ENCODE measurements at places on chromosomes 6 and 20.

GRCh38 chr20:18224968-18225568, 63.3 kb upstream of the ZNF133 start:
- no peak overlapping the region for H3K4me3 ChIP-seq
- peak overlapping the region; percentile 43 for H3K27ac ChIP-seq
- no peaks in the 10 kb centered on the region for H3K27me3 ChIP-seq
- no peak for DNase-seq

GRCh38 chr20:63455568-63455859, 16.9 kb downstream of the KCNQ2 start:
- no peak overlapping the region for H3K4me3 ChIP-seq
- H3K27ac ChIP-seq = no peak overlapping the region
- DNase-seq = no peak
- no peaks in the 10 kb centered on the region for H3K27me3 ChIP-seq

- DNase-seq = no peak
- no peak overlapping the region for H3K4me3 ChIP-seq
- no peaks in the 10 kb centered on the region for H3K27me3 ChIP-seq
- H3K4me1 ChIP-seq = no peaks in the 10 kb centered on the region
Observed at GRCh38 chr6:130259557-130259956, 36.8 kb upstream of the SAMD3 start.

- H3K4me3 ChIP-seq = no peak overlapping the region
- H3K36me3 ChIP-seq = peaks cover 6% of the 10 kb centered on the region
- no peak for DNase-seq
Observed at GRCh38 chr6:56580271-56580670, 62.4 kb downstream of the DST start.

DNA sequence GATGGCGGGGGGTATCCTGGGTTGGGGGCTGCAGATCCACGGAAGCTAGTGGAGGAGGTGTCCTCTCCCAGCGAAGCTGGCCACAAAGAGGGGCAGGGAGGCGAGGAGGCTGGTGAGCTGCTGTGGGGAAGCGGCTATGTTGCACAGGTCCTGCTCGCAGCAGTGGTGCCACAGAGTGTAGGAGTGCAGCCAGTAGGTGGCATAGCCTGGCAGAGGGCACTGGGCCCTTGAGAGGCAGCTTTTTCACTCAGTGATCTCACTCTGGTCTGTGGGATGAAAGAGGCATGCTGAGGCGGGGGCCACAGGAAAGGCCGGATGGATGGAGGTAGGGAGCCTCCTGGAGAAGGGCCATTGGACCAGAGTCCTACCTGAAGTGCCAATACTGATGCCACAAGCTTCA, 2.9 kb upstream of the LY6G6D start:
- H3K4me1 ChIP-seq = peaks cover 16% of the 10 kb centered on the region
- H3K27ac ChIP-seq = no peak overlapping the region
- no peaks in the 10 kb centered on the region for H3K36me3 ChIP-seq
- H3K27me3 ChIP-seq = no peaks in the 10 kb centered on the region

DNA sequence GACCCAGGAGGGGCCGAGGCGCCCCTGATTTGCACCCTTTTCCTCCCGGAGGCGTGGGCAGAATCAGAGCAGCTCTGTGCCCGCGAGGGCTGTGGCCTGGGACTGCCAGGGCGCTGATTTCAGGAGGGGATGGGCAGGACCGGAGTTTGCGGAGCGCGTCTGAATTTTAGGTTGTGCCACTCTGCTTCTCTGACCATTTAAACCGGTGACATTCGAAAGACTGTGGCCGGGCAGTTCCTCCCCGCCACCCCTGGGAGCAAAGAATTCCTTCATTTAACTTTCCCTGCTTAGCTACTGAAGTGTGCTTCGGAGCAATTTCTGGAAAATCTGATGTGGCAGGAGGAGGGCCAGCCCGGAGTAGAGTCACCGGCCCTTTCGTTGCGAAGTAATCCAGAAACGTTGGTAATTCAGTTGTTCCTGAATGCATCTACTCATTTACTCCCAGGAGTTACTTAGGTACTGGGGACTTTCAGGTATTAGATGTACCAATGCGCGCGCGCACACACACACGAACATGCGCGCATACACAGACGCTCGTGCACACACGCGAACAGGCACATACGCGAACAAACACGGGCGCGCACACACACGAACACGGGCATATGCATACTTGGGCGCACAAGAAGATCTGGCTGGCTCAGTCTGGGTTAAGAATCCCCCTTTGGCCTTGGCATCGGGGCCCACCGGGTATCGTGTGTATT, 568 bp downstream of the CCDC170 start:
- H3K27me3 ChIP-seq = no peaks in the 10 kb centered on the region
- H3K27ac ChIP-seq = no peak overlapping the region
- no peak for DNase-seq
- no peaks in the 10 kb centered on the region for H3K36me3 ChIP-seq
- H3K4me3 ChIP-seq = peak overlapping the region; percentile 49

DNA sequence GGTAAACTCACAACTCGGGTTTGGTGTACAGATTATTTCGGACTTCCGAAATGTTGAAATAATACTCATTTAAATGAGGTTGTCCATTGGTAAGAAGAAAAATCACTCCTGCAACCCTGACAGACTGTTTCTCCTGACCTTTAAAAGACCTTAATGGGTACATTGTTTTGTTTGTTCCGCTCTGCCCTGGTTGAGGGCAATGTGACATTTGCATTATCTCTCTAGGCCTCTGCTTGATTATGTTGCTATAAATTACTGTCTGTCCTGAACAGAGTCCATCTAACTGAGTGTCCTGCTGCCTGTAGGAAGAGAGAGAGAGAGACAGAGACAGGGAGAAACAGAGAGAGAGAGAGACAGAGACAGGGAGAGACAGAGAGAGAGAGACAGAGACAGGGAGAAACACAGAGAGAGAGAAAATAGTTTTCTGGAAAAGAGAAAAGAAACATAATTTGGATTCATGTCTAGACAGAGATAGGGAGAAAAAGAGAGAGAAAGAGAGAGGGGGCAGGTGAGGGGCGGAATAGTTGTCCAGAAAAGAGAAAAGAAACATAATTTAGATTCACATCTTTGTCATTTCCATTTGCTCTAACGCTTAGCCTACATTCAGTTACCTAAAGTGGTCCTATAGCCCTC, 83.2 kb downstream of the SHLD1 start:
- H3K27me3 ChIP-seq = no peaks in the 10 kb centered on the region
- no peak for DNase-seq
- no peaks in the 10 kb centered on the region for H3K36me3 ChIP-seq
- H3K4me3 ChIP-seq = no peak overlapping the region

All from H1 (cell line).